NCI-H69 (cell line): ENCODE measurements at places on chromosomes 5 and 9.

DNA sequence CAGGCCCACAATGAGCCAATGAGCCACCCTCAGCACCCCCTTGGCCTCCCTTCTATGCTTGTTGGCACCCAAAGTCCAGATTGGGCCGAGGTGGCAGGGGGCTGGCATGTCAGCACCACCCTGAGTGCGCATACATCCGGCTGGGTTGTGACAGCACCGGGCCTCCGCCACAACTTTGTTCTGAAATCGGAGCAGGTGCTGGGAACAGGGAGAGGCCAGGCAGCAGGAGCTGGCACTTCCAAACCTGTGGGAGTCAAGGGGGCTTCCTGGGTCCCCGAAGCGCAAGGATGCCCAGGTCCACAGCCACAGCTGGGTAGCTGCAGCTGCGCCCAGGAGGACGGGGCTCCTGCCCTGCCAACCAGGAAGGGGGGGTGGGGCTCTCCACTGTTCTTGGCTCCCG, 1911.9 kb upstream of the WWC1 start:
- DNase-seq, result no peak

- peak; percentile 88 for DNase-seq
Observed at GRCh38 chr9:4984171-4984620, 876 bp upstream of the JAK2 start.

DNA sequence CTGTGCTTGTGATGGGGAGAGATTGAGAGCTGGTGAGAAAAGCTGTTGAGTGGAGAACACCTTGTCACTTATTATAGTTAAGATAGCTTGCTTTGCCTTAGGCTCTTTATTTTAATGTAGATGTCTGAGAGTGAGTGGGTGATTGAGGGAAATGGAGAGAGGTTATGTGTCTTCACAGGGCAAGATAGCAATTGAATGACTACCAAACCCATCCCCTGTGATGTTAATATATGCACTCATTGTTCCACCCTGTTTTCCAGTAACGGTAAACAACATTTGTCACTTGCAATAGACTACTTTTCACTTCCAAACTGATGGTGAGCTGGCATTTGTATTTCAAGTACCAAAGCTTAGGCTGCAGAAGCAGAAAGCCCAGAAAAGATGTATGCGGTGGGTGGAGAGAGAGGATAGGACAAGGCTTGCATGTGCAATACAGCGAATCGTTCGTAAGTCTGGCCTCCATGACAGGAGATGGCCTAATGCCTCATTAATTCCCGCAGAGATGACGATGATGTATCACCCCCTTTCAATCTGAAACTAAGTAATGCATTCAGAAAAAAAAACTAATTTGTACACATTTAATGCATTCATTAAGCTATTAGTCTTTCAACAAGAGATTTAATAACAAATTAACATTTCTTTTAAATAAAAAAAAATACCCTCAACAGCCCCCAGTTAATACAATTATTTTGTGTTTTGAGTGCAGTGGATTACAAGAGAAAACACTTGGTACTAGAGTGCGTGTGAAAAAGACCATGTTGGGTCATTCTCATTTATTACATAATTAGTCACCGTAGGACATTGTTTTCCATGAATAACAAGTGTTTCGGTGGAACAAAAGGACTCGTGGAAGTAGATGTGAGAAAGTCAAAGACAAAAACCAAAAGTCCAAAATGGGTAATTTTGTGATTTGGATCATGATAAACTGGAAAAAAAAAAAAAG, 699.0 kb downstream of the BRINP1 start:
- peak; percentile 80 for DNase-seq

GRCh38 chr5:9927521-9927997, 297.4 kb upstream of the TAS2R1 start:
- no peak for DNase-seq

DNA sequence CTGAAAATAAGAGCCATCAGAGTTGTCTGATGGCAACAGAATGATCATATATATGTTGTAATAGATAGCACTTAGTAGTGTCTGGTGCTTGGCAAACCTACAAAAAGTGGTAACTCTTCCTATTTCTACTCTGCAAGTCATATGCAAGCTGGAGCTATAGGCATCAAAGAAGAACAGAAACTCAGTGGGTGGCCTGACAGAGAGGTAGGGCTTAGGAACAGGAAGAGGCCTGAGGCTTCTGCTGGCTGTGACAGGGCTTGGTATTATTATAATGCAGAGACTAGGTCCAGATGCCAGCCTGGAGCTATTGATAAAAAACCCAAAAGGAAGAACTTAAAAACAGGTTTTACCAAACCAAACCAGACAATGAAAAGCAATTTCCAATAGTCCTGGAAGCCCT, 4.4 kb upstream of the DIAPH1 start:
- no peak for DNase-seq

DNA sequence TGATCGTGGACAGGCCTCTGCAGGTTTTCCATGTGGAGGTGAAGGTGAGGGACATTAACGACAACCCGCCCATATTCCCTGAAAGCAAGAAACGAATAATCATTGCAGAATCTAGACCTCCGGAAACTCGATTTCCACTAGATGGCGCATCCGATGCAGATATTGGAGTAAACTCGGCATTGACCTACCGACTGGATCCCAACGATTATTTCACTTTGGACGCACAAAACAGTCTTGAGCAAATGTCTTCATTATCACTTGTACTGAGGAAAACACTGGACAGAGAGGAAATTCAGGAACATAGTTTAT, 621 bp downstream of the PCDHA13 start:
- peak; percentile 56 for DNase-seq

DNA sequence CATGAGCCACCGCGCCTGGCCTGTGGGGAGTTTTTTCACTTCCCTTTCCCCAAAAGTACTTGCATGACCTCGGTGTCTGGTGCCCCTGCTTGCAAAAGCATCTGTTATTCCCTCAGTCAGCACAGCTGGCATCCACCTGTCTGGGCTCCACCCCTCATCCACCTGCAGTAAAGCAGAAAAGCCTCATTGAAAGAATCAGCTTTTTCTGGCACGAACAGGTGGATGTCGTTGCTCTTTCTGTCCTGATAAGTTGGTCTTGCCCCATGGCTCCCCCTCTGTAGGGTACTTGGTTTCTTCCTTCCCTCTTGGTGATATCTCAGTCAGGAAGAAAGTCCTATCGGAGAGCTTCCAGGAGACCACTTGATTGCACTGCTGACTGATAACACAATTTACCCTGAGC, 37.4 kb downstream of the WWC1 start:
- peak; percentile 74 for DNase-seq

- DNase-seq, result no peak
Observed at GRCh38 chr5:140176031-140176387, 1.0 kb downstream of the CYSTM1 start.

DNA sequence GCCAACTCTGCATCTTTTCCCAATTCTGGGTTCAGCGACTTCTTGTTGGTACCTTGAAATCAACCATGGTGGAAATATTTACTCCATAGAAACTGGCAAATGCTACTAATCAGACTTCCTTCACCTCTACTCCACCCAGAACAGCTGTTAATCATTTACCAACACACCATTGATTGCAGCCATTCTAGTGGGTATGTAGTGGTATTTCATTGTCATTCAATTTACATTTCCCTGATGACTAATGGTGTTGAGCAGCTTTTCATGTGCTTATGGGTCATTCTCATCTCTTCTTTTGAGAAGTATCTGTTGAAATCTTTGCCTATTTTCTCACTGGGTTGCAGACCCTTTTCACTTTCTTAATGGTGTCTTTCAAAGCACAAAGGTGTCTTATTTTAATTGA, 122.4 kb upstream of the MSX2 start:
- no peak for DNase-seq

DNA sequence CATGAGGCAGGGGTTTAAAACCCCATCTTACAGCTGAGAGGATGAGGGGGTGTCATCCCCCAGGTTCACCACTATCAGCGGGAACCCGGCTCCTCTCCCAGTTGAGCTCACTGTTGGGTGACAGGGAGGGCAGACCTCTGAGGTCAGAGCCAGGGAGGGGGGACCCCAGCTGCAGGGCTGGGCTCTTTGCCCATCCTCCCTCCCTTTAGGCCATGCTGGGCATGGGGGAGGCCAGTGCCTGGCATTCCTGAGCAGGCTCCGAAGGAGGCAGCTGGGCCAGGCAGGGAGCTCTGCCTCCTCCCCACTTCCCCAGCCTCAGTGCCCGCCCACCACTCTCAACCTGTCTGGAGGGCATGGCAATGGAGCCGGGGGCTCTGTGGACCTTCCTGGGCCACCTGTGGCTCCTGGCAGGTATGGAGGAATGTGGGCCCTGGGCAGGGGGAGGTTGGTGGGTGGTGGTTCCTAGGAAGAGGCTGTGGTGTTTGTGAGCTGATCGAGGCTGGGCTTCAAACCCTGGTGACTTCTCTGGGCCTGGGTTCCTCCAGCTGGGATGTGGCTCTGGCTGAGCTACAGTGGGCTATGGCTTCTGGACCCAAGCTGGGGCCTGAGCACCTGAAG, 12.6 kb downstream of the CRB2 start:
- DNase-seq, result no peak

DNA sequence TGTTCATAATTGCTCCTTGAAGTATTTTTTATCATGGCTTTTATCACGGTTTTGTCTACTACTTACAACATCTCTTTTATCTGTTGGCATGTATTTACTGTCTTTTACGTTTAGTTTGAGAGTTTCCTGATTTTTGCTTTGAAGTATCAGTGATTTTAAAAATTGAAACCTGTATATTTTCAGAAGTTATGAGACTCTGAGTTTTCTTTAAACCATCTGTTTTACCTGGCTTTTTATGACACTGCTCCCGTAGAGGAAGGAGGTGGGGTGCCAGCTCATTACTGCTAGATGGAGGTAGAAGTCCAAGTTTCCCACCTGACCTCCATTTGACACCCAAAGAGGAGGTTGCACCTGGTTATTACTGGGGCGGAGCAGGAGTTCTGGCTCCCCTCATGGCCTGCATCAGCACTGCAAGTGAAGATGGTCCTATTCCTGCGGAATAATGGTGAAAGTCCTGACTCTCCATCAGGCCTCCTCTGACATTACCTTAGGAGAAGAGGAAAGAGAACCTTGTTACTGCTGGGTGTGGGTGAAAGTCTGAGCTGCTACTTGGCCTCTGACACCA, 10.0 kb upstream of the ZNF131 start:
- DNase-seq, result peak; percentile 73

DNA sequence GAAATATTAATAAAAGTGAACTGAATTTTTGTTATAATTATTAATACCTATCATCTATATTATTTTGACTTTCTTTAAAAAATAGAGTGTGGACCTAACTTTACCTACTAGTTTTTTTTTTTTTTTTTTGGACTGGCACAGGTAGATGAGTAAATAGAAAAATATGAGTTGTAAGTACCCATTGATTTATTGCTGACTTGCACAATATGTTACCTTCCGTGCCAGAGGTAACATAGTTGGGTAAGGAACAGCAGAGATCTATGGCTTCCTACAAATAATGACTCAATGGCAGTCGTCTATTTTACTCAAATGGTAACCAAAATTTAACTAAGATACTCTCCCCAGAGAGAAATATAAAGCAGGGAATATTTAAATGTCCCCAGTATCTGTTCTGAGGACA, 1212.8 kb downstream of the PTPRD start:
- no peak for DNase-seq

DNA sequence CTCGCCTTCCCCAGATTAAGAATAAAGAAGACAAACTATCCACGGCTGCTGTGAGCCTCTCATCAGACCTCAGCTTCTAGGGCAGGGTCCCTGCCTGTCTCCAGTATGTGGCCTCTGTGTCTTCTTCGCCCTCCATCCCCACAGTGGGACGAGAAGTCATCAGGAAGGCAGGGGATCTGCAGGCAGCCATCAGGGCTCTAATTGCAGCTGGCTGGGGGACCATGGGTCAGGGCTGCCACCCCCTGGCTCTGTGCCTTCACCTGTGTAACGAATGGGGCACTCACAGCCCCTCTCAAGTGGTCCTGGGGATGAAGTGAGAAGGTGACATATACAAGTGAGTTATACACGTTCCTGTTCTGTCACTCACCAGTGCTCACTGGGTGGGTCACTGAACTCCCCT, 139.8 kb downstream of the KCNIP1 start:
- DNase-seq, result no peak

GRCh38 chr5:126383246-126383645, 40.0 kb upstream of the GRAMD2B start:
- DNase-seq, result peak; percentile 90

DNA sequence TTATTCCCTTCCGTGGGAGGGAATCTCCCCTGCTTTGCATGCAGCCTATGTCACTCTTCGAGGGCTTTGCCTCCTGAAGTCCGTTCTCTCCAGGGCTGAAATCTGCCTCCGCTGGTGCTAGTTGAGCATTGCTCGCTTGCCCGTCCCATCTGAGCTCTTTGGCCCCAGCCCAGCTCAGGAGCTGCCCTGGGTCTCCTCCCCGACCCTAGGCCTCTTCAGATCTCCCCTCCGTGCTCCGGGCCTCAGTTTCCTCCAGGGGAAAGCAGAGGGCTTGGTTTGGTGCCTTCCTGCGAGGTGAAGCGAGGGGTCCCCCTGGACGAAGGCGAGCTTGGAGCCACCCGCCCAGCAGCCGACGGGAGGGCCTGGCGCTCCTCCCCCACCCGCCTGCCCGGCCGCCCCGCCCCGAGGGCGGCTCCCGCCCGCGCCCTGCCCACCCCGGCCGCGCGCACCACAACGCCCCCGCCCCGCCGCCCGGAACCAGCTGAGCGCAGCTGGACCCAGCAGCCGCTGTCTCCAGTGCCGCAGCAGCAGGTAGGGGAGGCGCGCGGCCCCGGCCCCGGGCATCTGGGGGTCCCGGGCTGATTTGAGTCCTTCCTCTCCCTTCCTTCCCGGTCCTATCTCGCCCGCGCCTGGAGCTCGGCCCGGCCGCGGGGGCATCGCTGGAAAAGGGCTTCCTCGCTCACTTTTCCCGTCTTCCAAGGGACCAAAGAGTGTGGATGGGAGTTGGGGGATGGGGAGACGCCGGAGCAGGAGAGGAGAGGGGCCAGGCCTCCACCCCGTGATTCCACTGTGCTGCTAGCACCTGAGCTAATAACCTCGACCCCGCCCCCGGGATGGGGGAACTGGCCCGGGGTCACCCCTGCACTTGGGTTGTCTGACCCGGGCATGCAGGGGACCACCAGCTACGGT, at the start of gene GSN:
Gene GSN, plus strand, starts transcription at position 474 of the 909 bp plus-strand sequence. CDS start 33,810 bp downstream, outside the sequence.
- DNase-seq, result peak; percentile 81

DNA sequence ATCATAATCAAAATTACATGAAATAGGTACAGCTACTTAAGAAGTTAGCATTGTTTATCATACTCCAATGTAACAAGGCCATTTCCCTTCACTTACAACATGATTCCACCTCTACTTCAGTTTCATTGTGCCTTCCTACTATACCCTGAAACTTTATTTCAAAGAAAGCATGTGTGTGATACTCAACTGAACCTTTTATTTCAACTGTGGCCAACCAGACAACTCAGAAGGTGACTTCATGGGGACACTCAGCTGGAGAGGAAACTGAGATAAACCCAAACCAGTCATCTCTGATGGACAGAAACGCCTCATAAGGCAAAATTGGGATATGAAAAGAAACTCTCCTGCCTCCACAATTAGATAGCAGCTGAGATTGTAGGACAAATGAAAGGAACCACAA, 5.9 kb upstream of the TTC23L start:
- no peak for DNase-seq
